ENCODE measurements at places on chromosomes 3 and 15.

DNA sequence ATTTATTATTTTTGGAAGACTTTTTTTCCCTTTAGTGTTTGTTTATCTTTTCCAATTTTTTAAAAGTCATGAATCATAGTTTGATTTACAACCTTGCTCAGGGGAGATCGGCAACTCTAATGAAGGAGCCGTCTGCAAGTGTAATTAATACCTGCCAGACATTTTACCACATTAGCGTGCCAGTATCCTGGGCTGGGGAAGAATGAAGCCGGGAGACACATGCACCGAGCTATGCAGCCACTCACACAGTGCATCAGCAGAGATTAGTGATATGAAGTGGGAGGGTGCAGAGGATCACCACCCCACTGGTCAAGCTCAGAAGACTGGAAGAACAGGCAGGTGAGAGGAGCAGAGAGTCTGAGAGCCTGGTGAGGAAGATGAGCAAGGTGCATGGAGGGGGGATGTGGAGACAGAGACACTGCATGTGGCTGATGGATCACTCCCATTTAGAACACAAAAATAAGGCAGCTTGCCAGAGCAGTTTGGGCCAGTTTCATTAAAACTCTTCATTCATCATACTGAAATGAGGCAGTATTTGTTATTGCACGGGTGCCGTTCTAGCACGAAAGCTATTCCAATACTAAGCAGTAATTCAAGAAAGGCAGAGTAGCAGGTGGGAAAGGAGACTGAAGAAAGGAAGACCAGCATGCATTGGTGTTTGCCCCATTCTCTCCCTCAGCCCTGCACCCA lies 821.6 kb downstream of the TUSC7 start:
- no peak for DNase-seq

DNA sequence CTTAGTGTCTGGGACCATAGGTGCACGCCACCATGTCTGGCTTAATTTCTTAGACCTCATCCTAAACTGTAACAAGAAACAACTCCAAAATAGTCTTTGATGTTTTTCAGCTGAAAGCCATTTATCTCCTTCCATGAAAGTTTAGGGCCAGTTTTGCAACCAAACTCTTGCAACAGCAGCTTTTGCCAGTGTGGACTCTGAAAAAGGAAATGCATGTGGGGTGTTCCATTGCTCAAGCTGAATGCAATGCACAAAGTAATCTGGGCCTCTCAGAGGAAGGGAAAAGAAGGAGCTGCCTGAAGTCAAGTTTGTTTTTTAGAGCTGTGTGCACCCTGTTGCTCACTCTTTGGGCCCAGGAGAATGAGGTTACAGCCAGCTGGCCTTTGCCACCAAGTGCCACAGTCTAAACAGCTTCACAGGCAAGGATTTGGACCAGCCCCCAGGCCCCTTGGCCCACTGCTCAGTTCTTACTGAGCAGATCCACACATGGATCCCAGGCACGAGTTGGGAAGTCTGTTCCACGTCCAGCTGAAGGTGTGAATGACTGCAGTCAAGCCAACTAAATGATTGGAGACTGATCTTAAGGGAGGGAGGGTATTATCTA lies 212.3 kb upstream of the LRRFIP2 start:
- no peak for DNase-seq

GRCh38 chr3:172635588-172635987 lies 75.3 kb downstream of the NCEH1 start:
- DNase-seq, result no peak

- DNase-seq, result peak; percentile 70
These were observed 75.9 kb upstream of the FGF12 start for GRCh38 chr3:192802957-192803899.

DNA sequence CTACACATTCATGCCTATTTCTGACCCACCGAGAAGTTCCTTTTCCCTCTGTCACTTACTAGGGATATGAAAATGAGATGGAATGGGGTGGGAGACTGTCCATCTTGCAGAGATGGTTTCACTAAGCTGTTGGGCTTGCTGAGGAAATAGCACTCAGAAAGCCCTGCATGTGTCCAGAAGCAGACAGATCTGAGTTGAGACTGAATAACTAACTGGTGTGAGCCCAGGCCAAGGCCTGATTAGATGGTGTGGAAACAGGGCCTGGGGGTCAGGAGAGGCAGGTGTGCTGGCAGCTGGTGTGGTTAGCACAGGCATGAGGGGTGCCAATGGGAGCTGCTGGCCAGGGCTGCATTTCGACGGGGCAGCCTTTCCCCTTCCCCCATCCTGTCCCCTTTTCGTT lies 72.1 kb downstream of the CLSTN2 start:
- no peak for DNase-seq

DNA sequence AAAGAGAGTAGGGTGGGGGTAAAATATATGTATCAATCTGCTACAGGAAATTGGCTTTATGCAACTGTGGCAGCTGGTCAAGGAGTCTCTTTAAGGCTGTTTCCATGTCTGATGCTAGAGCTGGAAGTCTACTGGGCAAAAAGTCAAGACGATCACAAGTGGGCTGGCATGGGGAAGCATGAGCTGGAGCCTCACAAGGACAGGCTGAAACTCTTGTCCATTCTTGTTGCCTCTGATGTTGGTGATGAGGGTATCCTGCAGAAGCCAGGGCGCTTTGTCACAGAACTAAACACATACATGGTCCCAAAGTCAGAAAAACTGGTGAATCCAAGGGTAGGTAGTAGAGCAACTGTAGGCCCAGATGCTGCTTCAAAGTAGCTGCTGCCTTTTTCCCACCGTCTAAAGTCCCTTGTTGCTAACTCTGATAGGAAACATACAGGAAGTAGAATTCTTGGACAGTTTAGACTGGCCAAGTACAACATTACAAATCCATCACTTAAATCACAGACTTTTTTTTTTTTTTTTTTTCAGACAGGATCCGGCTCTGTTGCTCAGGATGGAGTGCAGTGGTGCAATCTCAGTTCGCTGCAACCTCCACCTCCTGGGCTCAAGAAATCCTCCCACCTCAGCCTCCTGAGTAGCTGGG lies 54.2 kb downstream of the RPL39L start:
- no peak for DNase-seq

DNA sequence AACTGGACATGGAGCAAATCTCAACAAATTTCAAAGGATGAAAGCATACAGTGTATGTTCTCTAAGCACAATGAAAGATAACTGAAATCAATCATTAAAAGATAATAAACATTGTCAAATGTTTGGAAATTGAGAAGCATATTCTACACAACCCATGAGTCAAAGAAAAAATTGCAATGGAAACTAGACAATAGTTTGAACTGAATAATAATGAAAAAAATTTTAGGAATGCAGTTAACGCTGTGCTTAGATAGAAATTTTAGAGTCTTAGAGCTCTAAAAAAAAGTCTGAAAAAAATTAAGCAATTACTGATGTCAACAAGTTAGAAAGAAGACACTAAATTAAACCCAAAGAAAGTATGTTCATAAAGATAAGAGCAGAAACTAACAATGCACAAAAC lies 15.5 kb downstream of the RABL3 start:
- DNase-seq, result no peak

- peak; percentile 88 for DNase-seq
These were observed 31.8 kb downstream of the CCNL1 start for GRCh38 chr3:157127831-157128767.

DNA sequence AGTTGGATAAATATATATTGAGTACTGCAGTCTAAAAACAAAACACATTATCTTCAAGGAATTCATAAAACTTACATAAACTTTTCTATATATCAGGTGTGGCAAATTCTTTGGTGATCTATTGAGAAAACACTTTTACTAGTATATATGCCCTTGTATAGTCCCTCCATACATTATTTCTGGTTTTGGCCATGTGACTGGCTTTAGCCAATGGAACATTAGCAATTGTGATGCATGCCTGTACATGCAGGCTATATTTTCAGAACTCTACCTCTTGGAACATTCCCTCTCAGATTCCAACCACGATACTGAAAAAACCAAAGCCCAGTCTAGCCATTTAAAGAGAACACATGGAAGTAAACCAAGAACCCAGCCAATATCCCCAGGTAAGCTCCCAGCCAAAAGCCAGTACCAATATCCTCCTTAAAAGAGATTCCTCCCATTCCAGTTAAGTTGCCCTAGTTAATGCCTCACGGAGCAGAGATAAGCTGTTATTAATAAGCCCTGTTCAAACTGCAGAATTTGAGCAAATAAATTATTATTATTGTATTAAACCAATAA lies 152.8 kb downstream of the NEK10 start:
- no peak for DNase-seq

- DNase-seq, result no peak
These were observed 152.4 kb upstream of the MRPL3 start for GRCh38 chr3:131655070-131655690.

DNA sequence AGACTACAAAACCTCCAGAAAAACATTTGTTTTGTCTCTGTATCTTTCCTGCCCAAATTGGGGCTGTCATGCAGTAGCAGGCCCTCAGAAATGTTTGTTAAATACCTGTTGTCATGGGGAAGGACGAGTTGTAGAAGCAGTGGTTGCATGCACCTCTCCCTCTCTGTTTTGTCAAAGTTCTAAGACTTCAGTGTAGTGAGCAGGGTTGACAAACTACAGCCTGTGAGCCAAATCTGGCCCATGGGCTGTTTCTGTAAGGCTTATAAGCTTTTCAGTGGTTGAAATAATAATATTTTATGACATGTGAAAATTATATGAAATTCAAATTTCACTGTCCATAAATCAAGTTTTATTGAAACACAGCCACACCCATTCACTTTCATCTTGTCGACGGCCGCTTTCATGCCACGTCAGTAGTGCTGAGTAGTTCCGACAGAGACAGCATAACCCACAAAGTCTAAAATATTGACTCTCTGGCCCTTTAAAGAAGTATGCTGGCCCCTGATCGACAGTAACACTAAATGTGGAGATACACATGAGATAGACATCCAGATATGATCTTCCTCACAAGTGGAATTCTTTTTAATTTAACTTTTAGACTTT lies 102.9 kb downstream of the PDZRN3 start:
- no peak for DNase-seq

DNA sequence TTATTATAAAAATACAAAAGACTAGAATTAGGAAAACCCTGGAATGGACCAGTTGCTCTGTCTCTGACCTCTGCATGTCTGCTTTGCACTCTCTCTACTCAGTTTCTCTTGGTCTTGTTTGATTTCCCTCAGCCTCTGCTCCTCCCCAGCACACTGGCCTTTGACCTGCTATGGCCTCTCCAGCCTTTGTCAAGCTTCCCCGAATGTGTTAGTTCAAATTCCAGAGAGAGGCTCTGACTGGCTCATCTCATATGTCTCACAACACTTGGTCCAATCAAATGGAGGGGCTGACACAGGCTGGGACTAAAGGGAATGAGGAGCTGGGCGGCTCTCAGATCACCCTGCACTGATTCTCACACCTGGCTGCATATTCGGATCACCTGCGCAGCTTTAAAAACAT lies 52.4 kb upstream of the CMTM8 start:
- DNase-seq, result peak; percentile 37

- no peak for DNase-seq
These were observed 262.5 kb downstream of the CGGBP1 start for GRCh38 chr3:87796137-87796842.
